ENCODE measurements at places on chromosomes 4 and X.

DNA sequence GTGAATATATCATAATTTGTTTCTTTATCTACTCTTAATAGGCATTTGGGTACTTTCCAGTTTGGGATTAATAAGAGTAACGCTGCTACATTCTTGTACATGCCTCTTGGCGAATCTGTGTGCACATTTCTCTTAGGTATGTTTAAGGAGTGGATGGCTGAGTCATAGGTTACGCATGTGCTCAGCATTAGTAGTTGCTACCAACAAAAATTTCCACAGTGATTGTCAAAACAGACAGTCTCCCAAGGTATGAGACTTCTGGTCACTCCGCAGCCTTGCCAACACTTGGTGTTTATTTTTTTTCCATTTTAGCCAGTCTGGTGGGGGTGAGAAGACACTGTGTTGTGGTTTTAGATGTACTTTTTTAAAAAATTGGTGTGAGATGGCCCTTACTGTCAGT is 44.6 kb downstream of the FGFBP1 start:
- DNase-seq = peak; percentile 92

GRCh38 chr4:150080875-150081274 is 2.6 kb downstream of the DCLK2 start:
- no peak for DNase-seq

- no peak for DNase-seq
Observed at GRCh38 chrX:124836786-124837185, 482.9 kb upstream of the TEX13C start.

- no peak for DNase-seq
Observed at GRCh38 chrX:132040066-132040465, 17.0 kb downstream of the STK26 start.

- no peak for DNase-seq
Observed at GRCh38 chrX:9525511-9526248, 60.8 kb downstream of the TBL1X start.

- DNase-seq = no peak
Observed at GRCh38 chr4:2728806-2729532, 27.2 kb downstream of the TNIP2 start.

- no peak for DNase-seq
Observed at GRCh38 chr4:118213101-118213500, 139.7 kb downstream of the PRSS12 start.

- DNase-seq = no peak
Observed at GRCh38 chr4:153710681-153711080, 26.6 kb downstream of the TLR2 start.

DNA sequence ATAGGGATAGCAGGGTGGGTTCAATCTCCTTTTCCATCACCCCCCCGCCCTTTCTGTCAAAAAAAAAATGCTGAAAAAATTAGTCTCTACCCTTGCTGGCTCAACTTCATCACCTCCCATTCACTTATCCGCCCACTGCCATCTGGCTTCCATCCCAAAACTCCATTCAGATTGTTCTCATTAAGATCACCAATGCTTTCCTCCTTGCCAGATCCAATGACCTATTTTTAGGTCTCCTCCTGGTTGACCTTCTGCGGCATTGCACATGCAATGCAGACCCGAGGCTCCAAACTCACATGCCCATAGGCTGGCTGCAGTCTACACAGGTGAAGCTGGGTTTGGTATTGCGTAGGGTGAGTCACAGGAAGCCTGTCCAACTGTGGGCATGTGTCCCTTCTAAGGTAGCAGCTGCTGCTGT is 21.1 kb upstream of the STIM2 start:
- DNase-seq = peak; percentile 70

- no peak for DNase-seq
Observed at GRCh38 chrX:137748827-137749226, 182.9 kb downstream of the ZIC3 start.

- DNase-seq = no peak
Observed at GRCh38 chr4:66567551-66567950, 897.3 kb upstream of the EPHA5 start.

GRCh38 chrX:40167850-40168479 is 70.2 kb upstream of the BCOR start:
- no peak for DNase-seq

GRCh38 chr4:128863312-128864075 is 54.0 kb downstream of the JADE1 start:
- peak; percentile 76 for DNase-seq

DNA sequence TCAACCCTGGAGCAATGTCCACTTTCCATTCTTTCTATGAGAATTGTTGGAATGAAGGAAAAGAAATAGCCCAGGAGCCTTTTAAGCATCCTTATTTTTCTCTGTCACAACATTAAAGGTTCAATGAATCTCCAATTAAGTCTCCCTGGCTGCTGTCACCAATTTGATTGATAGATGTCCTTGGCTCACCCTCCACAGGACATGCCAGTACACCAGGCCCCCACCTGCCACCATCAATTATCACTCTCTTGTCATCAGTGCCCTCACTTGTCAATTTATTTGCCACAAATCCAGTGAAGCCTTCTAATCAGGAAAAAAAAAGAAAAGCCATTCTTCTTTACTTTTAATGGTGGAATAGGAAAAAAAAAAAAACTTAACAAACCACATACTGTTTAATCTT is 453.6 kb downstream of the CENPC start:
- peak; percentile 14 for DNase-seq

DNA sequence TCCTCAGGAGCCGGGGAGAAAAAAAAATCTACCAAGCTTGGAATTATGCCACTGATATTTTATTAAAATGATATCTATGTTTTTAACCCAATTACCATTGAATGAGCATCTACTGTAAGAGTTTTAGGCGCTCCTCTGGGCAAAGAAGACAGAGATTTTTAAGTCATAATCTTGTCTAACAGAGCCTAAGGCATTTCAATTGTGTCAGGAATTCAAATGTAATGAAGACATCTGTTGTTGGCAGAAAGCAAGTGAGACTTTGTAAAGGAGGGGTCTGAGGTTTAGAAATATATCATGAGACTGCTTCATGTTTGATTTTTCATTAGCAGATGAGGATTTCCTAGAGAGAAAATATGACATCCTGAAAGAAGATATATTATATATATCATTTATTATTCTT is 1158.1 kb downstream of the FSTL5 start:
- DNase-seq = no peak

- DNase-seq = no peak
Observed at GRCh38 chr4:21097026-21097425, 396.8 kb downstream of the PACRGL start.

DNA sequence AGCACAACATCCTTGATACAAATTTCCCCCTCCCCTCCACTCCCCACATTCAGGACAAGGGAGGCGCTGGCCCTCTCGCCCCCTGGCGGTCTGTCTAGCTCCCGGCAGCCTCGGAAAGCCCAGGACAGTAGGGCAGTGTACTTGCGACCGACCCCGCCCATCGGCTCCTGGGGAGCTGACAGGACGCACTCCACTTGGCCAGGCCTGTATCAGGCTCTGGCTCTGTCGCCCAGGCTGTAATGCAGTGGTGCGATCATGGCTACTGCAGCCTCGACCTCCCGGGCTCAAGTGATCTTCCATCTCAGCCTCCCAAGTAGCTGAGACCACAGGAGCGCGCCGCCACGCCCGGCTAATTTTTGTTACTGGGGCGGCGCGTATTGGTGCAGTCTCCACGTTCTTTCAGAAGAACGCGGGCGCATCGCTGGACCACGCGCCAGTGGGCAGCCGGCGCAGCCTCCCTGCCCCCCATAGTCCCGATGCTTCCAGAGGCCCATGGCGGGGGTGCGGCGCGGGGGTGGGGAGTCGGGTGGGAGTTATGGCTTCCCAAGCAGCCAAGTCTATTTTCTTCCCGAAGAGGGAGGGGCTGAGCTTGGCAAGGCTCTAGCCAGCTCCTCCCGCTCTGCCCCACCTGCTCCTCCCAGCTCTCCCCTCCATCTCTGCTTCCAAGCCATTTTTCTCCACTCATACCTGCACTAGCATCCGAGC is 7.8 kb upstream of the AKAP14 start:
- DNase-seq = no peak

- no peak for DNase-seq
Observed at GRCh38 chrX:45187731-45188130, 12.9 kb downstream of the DIPK2B start.

DNA sequence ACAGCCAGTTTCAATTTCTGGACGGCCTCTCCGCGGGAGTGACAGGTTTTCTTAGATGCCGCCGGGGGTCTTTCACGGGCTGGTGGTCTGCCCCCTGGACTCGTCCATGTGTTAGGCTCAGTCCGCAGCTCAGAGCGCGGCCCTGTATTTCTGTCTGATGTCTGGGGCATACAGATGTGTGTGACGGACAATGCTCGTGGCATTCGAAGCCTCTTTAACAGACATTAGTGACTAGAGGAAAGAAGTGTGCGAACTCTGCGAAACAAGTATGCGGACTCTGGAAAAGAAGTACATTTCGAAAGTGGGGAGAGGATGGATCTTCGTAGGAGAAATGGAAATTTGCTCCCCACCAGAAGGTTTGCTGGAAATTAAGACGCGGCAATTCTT is 793 bp upstream of the DCUN1D4 start:
- no peak for DNase-seq

GRCh38 chr4:148842843-148843242 is 400.6 kb upstream of the NR3C2 start:
- no peak for DNase-seq

- DNase-seq = no peak
Observed at GRCh38 chrX:154300816-154301215, 5.2 kb downstream of the TKTL1 start.

DNA sequence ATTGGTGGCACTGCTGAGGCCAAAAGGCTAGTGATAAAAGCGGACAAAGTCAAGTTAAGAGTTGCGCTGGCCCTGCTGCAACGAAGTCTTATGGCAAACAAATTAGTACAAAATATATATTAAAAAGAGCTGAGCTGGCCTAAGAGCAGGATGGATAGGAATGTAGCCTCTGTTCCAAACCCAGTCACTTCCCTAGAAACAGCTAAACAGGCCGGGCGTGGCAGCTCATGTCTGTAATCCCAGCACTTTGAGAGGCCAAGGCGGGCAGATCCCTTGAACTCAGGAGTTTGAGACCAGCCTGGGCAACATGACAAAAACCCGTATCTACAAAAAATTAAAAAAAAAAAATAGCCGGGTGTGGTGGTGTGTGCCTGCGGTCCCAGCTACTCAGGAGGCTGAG is 32.4 kb upstream of the UGDH start:
- DNase-seq = no peak

- no peak for DNase-seq
Observed at GRCh38 chr4:85829276-85830051, 354.5 kb downstream of the ARHGAP24 start.

DNA sequence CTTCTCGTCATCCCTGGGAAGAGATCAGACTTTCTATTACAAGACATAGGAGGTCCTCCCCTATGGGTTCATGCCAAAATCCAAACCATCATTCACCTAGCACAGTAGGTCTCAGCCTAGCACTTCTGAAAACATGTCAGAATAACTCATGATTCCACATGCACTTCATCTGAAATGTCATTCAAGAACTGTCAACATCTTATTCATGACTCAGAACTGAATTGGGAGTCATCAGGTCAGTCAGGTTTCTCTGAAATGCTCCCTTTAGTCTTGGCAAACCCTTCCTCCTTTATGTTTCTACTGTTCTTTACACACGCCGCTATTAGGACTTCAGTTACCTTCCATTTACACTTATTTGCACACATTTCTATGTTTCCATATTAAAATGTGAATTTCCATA is 67.2 kb downstream of the ANTXR2 start:
- no peak for DNase-seq

- DNase-seq = no peak
Observed at GRCh38 chr4:135770505-135770904, 1568.9 kb upstream of the PABPC4L start.

DNA sequence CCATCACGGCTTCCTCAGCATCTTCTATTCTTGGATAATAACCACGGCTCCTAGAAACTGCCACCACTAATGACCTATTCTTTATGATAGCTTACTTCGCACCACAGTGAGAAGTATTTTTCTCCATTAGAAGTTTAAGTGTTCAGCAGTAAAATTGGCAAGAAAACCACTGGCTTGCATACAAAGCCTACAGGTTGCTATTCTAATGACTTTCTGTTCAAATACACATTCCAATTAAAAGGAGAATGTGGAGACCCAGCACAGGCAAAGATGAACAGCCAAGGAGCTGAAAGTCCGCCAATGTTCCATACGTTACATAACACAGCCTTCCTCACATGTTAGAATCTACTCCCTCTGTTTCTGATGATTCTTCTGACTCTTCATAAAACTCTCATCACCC is 875.0 kb upstream of the PRKX start:
- no peak for DNase-seq

- no peak for DNase-seq
Observed at GRCh38 chr4:41200486-41201017, 13.8 kb downstream of the APBB2 start.

GRCh38 chr4:129747756-129748155 is 651.8 kb downstream of the C4orf33 start:
- DNase-seq = no peak

- no peak for DNase-seq
Observed at GRCh38 chrX:79631526-79631925, 264.4 kb upstream of the ITM2A start.

GRCh38 chrX:153934762-153935325 is at the start of gene NAA10:
NAA10 (minus strand) TSS chrX:153935037; CDS start chrX:153934904, 133 bp downstream.
- peak; percentile 61 for DNase-seq

DNA sequence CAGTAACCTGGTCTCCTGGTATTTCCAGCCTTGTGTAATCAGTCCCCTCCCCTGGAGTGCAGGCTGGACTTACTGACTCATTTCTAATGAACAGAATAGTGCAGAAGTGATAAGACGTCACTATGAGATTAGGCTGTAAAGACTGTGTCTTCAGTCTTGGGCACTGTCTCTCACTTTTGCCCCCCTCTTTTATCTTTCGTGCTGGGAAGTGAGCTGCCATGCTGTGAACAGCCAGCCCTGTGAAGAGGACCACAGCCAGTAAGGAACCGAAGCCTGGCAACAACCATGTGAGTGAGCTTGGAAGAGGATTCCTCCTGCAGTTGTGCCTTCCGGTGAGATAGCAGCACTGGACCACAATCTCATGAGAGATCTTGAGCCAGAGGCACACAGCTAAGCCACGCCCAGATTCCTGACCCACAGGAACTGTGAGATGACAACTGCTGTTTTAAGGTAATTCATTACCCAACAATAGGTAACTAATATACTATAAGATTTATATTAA is 67.5 kb upstream of the GPR34 start:
- DNase-seq = peak; percentile 37

GRCh38 chrX:106921637-106922036 is 1.4 kb downstream of the CLDN2 start:
- no peak for DNase-seq

GRCh38 chr4:98662626-98663225 is 4.3 kb upstream of the TSPAN5 start:
- no peak for DNase-seq
